ENCODE measurements at places on chromosomes 1 and 21.

DNA sequence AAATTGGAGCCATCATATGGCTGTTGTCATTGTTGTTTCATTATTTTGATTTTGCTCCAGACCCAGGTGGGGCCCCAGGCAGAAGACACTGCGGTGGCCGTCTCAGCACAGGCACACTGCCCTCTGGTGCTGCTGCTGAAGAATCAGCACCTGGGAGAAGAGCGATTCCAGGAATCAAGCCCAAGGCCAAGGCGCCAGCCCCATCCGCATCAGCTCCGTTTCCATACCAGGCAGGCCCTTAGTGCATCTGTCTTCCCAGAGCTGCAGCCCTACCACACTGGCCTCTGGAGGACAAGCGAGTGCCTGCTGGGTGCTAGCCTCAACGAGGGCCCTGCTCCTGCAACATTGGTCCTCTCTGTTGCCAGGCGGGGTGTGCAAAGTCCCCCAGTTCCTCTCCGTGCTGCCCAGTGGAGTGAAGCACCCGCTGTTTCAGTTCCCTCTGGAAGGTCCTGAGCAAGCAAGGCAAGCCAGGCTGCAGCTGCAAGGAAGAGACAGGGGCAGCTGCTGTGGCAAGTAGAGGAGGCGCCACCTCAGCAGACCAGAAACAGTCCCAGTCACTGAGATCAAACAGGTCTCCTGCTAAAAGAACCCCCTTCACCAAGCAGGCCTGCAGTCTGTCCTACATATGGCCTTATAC is 5.2 kb downstream of the GRIK3 start:
- no peak for DNase-seq

DNA sequence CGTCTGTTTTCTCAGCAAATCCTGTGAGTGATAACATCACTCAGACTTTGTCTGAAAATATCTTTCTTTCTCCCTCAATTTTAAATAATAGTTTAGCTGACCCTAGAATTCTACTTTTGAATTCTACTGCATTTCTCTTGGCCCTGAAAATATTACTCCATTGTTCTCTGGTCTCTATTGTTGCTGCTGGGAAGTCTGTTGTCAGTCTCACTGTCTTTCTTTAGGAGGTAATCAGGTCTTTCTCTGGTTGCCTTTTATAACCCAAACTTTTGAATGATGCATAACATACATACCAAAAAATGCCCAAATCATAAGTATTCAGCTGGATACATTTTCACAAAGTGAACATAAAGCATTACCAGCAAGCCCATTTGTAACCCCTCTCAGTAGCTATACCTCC is 100.0 kb downstream of the MATN1 start:
- DNase-seq = no peak

- peak; percentile 26 for DNase-seq
Measured at GRCh38 chr21:45618846-45619485, 24.6 kb upstream of the PCBP3 start.

GRCh38 chr1:50416553-50417453 is 6.4 kb downstream of the DMRTA2 start:
- DNase-seq = no peak

- DNase-seq = no peak
Measured at GRCh38 chr21:26432410-26432809, 140.7 kb downstream of the CYYR1 start.

GRCh38 chr1:51444534-51445192 is 74.4 kb downstream of the EPS15 start:
- no peak for DNase-seq

- no peak for DNase-seq
Measured at GRCh38 chr1:74847715-74848114, 114.8 kb downstream of the TYW3 start.

- DNase-seq = no peak
Measured at GRCh38 chr1:231374394-231374793, 36.3 kb downstream of the SPRTN start.

DNA sequence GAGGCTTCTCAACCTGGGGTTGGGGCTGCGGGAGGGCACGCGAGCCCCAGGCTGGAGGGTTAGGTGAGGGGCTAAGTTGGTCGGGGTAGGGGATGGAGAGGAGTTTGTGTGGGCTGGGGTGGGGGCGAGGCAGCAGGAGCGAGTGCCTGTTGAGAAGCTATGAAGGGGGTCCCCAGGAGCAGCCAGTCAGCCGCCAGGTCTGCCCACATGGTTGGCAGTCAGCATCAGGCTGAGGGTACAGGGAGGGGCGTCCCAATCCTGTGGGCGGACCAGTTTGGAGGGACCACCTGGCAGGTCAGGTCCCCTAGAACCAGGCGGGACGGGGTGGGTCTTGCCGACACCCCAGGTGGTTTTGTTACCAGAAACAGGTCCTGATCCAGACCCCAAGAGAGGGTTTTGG is 400 bp upstream of the TRIM17 start:
- no peak for DNase-seq

DNA sequence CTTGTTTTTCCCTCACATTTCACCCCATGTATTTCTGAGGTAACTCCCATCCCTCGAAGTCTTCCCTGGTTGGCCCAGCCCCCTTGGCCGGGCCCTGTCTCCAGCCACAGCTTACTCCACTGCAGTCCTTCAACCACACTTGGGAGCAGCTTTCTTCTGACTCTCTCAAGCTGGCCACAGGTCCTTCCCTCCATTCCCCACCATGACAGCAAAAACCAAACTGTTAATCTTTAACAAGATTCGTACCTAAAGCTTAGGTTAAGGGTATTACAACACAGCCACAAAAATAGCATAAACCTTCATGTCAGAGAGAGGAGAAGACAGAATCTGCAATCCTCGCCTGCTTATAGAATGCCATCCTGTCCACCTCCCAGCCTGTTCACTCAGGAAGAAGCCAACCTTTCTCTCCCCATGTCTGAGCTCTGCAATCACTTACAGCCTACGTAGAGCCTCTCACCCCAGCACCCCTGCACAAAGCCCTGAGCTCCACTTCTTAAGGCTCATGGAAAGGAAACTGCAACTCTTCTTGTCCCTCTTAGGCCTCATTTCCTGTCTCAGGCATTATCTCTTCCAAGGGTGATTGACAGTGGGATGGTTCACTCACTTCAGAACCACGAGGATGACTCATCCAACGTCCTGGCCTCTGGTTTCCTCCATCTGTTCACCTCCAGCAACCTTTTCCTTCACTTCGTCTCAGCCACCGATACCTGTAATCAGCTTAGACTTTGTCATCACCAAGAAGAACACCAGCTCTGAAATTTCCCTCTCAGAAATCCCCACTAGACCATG is 72.8 kb downstream of the CD2 start:
- DNase-seq = peak; percentile 71

GRCh38 chr1:96357141-96357765 is 364.3 kb upstream of the PTBP2 start:
- DNase-seq = no peak

DNA sequence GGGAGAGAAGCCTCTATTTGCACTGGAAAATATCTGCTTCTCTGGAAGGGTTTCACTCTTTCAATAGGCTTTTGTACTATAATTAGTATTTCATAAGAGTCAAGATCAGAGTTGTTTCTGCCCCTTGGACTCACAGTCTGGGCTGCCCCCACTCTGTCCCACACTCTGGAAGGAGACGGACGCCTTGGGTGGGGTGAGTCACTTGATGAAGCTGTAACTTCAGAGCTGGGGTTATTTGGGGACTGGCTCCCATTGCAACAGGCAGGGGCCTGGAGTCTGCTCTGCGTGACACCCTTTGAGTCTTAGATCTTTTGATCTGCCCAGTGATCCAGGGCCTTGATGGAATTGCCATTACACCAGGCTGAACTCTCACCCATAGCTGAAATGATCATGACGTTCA is 4.0 kb upstream of the KCNA10 start:
- no peak for DNase-seq

GRCh38 chr1:186806477-186806876 is 22.3 kb upstream of the PLA2G4A start:
- DNase-seq = no peak

GRCh38 chr1:109484519-109484975 is 842 bp downstream of the ATXN7L2 start:
- no peak for DNase-seq

DNA sequence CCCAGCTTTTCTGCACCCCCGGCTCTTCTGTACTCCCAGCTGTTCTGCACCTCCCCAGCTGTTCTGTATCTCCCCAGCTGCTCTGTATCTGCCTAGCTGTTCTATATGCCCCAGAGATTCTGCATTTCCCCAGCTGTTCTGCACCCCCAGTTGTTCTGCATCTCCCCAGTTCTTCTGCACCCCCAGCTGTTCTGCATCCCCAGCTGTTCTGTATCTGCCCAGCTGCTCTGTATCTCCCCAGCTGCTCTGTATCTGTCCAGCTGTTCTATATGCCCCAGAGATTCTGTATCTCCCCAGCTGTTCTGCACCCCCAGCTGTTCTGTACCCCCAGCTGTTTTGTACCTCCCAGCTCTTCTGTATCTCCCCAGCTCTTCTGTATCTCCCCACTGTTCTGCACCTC is 41.1 kb downstream of the UMODL1 start:
- DNase-seq = no peak

- DNase-seq = no peak
Measured at GRCh38 chr1:209539576-209539975, 43.9 kb upstream of the CAMK1G start.

DNA sequence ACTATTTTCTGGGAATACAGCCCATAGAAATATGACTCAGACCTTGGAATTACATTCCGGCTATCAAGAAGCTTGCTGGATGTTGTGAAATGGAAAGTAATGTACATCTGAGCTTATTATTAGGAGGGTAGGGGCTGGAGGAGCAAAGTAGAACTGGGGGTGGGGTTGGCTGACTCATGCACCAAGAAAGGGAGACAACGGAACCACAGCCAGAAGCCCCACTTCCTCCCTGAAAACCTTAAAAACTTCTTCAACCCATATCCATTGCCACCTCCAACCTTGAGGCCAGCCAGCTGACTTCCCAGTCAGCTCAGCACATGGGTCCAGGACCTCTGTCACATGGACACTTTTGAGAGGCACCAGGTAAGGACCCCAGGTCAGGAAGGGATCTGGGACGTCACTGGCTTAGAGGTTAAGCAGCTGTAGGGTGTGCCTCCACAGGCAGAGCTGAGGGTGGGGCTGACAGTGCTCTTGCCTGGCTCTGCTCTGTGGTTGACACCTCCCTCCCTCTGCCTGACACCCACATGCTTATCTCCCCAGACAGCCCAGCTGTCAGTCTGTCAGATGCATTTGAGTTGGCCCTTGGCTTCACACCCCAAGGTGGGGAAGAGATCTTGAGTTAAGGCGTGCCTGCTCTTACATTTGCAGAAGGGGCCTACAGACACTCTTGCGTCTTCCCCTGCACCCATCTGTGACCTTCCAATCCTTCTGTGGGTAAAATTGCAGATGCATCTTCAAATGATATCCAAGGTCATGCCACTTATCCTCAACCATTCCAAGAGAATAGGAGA is 5.7 kb upstream of the ZNF683 start:
- DNase-seq = peak; percentile 82

GRCh38 chr21:42193721-42194120 is 25.2 kb upstream of the ABCG1 start:
- DNase-seq = no peak

DNA sequence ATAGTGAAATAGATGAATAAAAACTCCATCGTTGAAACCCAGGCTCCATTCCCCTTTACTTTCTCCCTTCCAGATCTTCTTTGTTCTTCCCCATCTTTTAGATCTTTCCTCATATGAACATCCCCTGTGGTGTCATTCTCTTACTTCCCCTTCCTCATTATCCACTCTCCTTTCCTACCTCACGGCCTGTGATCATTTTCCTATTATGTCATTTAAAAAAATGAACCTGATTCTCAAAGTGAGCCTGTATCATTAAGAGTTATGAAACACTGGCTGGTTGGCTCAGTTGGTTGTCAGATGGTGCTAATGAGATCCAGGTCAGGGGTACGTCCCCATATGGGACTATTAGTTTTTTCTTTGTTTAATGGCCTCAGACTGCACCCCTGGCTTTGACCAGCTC is 38.3 kb downstream of the TCEANC2 start:
- DNase-seq = no peak

- no peak for DNase-seq
Measured at GRCh38 chr1:11013160-11013531, 692 bp downstream of the TARDBP start.

- no peak for DNase-seq
Measured at GRCh38 chr1:237179503-237179902, 137.5 kb downstream of the RYR2 start.

DNA sequence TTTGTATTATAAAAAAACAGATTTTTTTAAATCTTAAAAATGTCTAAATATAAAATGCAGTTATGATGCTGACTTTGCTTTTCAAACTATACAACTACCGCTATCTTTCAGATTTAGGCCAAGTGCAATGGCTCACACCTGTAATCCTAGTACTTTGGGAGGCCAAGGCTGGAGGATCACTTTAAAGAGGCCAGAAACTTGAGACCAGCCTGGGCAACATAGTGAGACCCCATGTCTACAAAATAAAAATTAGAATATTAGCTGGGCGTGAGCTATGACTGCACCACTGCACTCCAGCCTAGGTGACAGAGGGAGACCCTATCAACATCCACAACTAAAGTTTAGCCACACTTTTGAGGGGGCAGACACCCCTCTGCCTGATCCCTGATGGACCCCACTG is 20.3 kb downstream of the ZBTB17 start:
- no peak for DNase-seq

DNA sequence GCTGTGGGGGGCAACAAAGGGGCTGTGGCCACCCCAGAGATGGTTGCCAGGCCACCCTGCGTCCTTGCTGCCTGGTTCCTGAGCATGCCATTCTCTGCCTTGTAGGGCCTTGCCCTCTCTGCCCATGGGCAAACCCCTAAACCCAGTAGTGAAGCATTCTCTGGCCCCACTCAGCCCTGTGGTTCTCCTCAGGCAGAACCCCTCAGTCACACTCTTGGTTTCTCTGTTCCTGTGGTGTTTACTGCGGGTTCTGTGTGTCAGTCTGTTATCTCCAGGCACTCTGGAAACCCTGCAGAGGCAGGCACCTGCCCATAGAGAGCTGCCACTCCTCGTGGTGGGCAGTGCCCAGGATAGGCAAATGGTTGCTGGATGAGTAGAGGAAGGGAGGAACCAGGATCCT is 41.1 kb upstream of the IL19 start:
- DNase-seq = no peak

DNA sequence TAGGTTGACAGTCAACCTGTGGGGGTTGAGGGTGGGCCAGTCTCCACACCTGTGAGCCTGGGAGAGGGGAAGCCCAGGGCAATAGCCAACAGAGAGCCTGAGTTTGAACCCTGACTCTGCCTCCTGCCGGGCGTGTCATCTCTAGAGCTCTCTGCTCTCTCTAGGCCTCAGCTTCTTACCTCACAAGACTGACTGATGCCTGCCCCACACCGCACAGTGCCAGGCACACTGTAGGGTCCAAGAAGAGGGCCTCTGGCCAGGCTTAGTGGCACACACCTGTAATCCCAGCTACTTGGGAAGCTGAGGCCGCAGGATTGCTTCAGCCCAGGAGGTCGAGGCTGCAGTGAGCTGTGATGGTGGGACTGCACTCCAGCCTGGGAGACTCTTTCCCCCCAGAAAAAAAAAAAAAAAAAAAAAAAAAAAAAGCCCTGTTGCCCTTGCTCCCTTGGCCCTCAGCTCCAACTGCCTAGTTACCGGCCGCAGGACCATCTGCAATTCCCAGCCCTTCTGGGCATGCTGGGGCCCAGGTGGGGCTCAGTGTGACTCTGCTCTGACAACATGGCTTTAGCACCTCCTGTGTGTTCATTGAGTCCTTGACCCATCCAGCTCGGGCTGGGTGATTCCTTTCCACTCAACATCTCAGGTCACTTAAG is 25.1 kb downstream of the GRHL3 start:
- no peak for DNase-seq

- DNase-seq = no peak
Measured at GRCh38 chr1:40711465-40712404, 20.2 kb downstream of the NFYC start.

- DNase-seq = no peak
Measured at GRCh38 chr1:63148825-63149645, 173.3 kb upstream of the FOXD3 start.

GRCh38 chr1:158246650-158247049 is 7.6 kb upstream of the CD1A start:
- DNase-seq = no peak
